ENCODE measurements at places on chromosomes 7 and 10.

DNA sequence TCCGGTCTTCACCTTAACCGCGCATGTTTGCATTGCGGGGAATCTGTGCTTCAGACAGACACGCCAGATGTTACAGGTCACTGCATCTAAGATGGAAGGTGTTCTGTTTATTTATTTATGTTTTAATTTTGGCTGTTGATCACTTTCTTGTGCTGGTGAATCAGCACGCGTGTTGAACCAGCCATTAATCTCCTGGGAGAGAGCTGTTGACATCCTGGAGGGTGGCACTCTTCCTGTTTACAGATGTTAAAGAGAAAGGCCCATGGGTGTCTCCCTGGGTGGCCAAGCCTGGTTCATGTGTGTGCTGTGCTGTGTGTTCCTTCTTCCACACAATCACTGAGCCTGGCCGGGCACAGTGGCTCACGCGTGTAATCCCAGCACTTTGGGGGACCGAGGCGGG lies 355.3 kb downstream of the PAXIP1 start:
- no peak for DNase-seq

- no peak for DNase-seq
These were observed 1.1 kb upstream of the CNTNAP2 start for GRCh38 chr7:146115548-146115850.

- no peak for DNase-seq
These were observed 139.7 kb upstream of the SH2B2 start for GRCh38 chr7:102147008-102147407.

GRCh38 chr10:84344526-84344925 lies 16.1 kb downstream of the CCSER2 start:
- DNase-seq, result no peak

- no peak for DNase-seq
These were observed 164.1 kb upstream of the C1GALT1 start for GRCh38 chr7:7018290-7018689.

DNA sequence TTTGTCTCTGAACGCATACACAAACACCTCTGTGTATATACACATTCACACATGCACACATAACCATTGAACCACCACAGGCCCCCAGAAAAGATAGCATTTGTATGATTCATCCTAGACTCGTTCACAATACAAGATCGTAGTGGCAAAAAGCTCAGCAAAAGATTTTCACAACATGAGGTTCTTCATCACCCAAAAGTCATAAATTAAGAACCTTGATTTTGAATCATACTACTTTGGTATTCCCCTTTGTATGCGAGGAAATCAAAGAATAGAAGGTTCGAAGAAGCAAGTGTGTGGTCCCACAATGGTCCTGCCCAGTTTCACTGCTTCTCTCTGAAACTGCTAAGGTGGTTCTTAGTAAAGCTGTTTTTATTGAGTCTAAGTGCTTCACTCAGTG lies 200.7 kb downstream of the CELF2 start:
- no peak for DNase-seq
